ENCODE measurements at places on chromosomes 6 and 20.

GRCh38 chr6:135842618-135843392, 8.7 kb upstream of the PDE7B start:
- no peak for DNase-seq

GRCh38 chr20:49415005-49415667, 67.3 kb downstream of the KCNB1 start:
- DNase-seq, result no peak

DNA sequence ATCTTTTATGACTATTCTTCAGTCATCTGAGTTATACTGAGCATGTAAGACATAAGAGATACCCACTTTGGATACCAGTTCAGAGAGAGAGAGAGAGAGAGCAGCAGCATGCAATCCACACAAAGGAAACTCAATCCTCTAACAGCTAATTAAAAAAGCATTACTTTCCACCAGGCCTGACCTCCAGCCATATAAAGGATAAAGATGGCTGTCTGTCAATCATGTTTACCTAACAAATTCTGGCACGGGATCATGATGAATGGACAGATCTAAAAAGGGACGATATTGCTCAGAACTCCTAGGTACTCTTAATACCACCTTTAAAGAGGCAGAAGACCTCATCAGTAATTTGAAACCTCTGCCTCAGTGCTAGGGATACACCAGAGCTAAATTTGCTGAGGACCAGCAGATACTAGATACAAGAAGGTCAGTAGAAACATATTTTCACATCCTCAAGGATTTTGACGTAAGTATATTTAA, 159.2 kb downstream of the RPS12 start:
- DNase-seq, result no peak

GRCh38 chr20:3407040-3407770, at the start of gene DNAAF9:
Gene DNAAF9 (minus strand): TSS chr20:3407669. CDS start chr20:3407557, 112 bp downstream.
- DNase-seq, result peak; percentile 38

DNA sequence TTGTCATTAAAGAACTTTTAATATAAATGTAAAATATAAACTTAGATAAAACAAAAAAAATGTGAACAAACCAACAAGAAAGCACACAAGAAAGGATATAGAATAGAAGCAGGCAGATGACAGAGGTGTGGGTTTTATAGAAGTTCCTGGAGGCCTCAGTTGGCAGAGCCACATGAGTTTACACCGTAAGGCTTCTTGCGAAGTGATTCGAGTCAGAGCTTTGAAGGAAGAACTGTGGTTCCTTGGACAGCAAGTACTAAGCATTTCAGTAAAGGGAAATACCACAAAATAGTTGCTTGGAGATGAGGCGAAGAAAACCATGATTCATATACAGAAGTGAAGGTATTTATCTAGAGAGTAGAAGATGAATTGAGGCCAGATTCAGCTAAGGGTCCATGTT, 207.9 kb upstream of the EYA4 start:
- DNase-seq, result no peak

- DNase-seq, result no peak
Measured at GRCh38 chr6:133390168-133390567, 149.0 kb downstream of the EYA4 start.

All from KBM-7 (cell line).